Stimulated activated CD4-positive, alpha-beta T cell treated with anti-CD3 and anti-CD28 coated beads, Interleukin-4, amount 100 ng/mL, for 48 hours (primary cell): ENCODE measurements at places on chromosomes 13 and 19.

- no peak for DNase-seq
Measured at GRCh38 chr19:13633109-13633508, 126.8 kb upstream of the CACNA1A start.

GRCh38 chr13:46782691-46783090, 14.3 kb downstream of the ESD start:
- DNase-seq: no peak

DNA sequence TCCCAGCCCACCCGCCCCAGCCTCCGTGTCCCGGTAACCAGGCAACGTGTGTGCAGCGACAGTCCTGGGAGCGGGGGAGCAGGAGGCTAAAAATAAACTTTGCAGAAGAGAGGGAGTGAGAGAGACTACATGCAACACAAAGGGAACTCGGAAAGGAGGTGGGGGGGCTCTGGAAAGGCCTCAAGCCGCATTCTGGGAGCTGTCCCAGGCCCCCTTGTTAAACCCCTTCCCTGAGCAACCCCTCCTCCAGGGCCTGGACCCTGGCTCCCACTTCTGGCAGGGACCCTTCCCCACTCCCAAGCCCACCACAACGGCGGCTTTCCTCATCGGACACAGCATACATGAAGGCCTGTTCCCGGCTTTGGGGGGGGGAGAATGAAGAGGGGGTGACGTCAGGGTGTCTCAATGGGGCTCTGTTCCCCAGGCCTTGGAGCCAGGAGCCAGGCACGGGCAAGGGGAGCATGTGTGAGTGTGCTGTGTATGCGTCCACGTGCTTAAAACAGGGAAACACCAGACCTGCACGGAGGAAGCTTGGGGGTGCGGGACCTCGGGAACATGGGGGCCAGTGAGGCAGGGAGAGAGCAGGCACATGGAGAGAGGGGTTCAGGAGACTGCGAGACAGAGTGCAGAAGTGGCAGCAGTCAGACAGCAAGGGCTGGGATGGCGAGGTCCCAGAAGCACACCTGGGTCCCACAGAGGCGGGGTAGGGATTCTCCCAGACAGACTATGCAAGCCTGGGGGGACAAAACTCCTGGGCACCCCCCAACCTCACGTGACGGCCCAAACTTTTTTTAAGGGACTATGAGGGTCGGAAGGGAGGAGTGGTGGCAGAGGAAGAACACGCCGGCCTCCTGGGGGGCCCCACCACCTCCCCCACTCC, 2.3 kb downstream of the ERF start:
- DNase-seq: no peak

GRCh38 chr19:8458380-8458779, 13.6 kb downstream of the HNRNPM start:
- no peak for DNase-seq

DNA sequence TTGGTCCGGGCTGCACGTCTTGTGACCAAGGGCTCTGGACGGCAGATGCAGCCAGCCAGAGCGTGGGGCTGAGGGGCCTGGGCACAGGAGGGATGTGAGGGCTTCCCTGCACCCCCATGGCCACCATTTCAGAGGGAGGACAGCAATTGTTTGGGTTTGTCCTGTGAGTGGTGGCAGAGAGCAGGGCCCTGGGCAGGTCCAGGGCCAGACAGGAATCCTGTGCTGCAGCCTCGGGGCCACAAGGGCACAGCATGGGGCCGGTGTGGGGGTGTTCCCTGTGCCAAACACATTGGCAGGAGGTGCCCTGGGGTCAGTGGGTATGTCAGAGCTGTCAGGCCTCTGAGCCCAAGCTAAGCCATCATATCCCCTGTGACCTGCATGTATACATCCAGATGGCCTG, 32.2 kb downstream of the WTIP start:
- no peak for DNase-seq

DNA sequence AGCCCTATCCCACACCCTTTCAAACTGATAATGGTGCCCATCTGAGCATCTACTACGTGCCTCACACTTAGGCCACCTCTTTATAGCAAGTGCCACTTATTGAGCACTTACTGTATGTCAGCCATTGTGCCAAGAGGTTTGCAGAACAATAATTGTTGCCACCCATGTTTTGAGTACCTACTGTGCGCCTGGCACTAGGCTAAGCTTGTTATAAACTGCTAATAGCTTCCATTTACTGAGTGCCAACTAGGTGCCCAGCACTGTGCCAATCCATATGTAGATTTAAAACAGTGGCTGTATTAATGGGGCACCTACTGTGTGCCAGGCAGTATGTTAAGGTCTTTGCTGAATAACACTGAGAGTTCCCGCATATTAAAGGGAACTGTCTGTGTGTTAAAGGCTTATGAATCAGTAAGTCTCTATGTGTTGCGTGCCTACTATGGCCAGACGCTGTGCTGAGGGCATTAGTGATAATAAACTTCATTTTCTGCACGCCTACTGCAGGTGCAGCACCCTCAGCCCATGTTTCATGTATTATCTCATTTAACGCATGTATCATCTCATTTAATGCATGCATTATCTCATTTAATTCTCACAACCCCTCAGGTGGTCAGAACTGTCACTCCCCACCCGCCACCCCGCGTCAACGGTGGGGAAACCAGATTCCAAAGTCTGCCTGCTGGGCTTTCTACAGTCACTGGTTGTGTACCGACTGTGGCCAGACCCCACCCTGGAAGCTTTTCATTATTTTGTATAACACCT, 105.0 kb downstream of the PTPRS start:
- no peak for DNase-seq

DNA sequence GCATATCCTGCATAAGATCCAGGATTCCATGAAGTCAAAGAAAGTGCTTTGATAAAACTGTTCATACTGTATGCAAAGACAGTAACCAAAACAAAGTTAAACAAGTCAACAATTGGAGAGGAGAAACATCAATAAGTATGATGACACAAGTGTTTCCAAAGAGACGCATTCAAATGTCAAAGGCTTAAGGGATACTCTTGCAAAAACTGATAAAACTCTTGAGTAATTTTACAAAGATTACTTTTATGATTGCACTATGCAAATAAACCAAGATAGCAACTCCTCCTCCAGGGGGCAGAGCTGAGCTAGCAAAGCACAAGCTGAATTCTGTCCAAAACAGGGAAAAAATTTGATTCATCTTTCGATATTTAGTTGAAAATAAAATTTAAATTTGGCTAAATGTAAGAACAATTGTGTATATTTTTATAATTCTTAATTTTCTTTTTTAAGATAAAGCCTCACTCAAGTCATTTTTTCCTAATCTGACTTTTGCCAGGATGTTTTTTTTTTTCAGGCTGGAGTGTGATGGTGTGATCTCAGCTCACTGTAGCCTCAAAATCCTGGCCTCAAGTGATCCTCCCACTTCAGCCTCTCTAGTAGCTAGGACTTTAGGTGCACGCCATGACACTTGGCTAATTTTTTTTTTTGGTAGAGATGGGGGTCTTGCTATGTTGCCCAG, 84.0 kb downstream of the MZT1 start:
- DNase-seq: peak; percentile 65

GRCh38 chr19:36266375-36266961, 51.6 kb downstream of the ZNF146 start:
- DNase-seq: no peak

- no peak for DNase-seq
Measured at GRCh38 chr19:28966737-28967399, 246.1 kb downstream of the UQCRFS1 start.

DNA sequence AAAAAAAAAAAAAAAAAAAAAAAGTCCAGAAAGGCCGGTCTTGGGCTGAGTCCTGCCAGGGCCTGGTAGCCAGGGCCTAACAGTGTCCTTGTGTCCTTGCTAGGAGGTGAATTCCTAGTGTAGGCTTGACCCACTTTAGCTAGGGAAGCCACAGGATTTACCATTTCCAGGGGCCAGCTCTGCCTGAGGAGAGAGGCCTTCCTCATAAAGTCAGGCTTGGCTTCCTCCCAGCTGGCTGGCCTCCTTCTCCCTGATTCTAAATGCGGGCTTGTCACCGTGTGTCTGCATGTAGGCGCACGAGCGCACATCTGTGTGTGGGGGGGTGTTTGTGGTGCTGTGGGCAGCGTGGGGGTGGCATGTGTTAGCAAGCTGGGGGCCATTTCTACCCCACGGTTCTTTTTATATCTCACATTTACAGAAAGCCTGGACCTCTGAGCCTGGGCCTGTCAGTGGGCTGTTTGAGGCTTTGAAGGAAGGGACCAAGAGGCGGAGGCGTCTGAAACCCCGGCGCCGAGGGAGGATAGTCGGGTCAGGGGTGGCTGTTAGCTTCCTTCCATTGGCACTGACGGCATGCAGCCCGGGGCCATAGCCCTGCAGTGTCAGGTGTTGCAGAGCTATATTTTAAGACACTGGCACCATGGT, 31.7 kb downstream of the IER2 start:
- DNase-seq: no peak

DNA sequence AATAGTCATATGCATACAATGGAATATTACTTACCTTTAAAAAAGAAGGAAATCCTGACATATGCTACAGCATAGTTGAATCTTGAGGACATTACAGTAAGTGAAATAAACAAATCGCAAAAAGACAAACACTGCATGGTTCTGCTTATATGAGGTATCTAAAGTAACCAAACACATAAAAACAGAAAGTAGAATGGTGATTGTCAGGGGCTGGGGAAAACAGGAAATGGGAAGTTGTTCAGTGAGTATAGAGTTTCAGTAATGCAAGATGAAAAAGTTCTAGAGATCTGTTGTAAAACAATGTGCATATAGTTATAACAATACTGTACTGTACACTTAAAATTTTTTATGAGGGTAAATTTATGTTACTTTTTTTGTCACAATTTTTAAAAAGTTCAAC, 219.4 kb downstream of the KLF5 start:
- DNase-seq: no peak

DNA sequence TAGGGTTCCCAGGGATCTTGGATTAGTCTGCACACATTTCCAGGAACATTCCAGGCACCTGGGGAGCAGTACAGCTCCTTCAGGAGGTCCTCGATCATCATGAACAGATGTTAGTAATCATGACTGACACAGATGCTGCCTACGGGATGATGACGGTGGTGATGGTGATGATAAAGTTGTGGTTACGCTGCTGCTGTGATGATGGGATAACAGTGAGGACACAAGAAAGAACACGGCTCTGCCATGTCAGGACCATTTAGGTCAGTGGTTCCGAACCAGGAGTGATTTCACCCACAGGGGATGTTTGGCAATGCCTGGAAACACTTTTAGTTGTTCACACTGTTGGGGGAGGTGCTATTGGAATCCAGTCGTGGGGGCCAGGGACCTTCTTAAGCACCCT, 1193.0 kb downstream of the UQCRFS1 start:
- DNase-seq: no peak

DNA sequence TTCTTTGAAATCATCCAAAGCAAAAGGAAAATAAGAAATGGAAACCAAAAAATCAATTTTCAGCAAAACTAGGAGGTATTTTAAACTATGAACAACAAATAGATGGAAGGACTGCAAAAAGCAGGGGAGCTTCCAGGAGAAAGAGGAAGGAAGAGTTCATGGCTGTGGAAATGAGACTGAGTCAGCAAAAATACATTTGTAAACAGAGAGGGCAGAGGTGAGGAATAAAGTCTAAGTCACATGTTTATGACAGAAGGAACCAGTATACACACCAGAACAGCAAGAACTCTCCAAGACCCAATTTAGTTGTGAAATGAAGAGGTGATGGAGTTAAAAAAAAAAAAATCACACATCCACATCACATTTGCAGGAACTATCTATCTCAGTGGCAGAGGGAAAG, 69.6 kb downstream of the RNASEH2B start:
- DNase-seq: no peak

DNA sequence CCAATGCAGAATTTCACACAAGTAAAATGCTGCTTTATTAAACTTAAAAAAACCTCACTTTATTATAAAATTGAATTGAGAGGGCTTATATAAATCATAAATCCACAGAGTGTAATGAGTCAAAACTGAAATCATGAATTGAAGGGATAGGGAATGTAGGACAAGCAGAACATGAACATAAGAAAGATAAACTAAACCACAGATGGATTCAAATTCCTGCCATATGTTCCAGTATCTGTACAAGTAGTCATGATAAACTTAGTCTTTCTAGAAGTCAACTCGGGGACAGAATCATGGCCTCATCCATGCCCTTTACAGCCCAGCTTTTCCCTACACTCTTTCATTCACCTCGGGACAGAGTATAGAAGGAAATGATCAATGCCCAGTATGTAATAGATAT, 16.6 kb downstream of the LMO7 start:
- DNase-seq: no peak

GRCh38 chr19:1028062-1028926, 1.9 kb downstream of the CNN2 start:
- DNase-seq: no peak

GRCh38 chr13:99806671-99807070, 164.9 kb downstream of the ZIC5 start:
- DNase-seq: no peak

GRCh38 chr13:65881561-65882155, 1348.5 kb downstream of the PCDH9 start:
- no peak for DNase-seq

GRCh38 chr13:102718746-102719145, 23.9 kb upstream of the METTL21C start:
- DNase-seq: no peak

DNA sequence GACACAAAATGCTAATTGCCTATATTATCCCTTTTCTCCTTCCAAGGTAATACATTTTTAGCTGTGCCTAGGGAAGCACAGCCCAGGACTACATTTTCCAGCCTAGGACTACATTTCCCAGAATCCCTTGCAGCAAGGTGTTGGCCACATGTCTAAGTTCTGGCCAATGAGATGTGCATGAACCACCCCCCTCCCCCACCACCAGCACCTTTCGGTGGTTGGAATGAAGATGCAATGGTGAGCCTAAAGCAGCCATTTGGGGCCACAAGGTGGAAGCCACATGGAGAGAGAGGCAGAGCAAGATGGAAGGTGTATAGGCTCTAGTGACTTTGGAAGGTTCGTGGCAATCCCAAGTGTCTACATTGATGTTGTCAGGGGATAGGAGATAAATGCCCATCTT, 16.2 kb downstream of the UNC13A start:
- peak; percentile 28 for DNase-seq

- no peak for DNase-seq
Measured at GRCh38 chr13:91056746-91057145, 290.7 kb upstream of the MIR17HG start.

DNA sequence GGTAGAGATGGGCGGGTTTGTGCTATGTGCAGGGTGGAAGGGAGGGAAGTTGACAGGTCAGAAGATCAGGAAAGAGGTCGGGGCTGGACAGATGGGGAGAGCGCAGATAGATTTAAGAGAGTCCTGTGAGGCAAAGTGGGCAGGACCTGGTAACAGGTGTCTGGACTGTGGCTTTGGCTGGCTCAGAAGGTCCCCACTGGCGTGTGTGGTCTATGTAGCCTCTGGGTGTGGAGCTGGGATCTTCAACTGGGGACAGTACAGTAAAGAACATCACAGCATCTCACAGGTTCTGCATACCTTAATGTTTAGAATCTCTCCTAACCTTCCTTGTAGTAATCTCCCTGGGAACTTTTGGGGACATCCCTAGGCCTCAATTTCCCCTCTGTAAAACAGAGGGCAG, 17.7 kb downstream of the CKM start:
- no peak for DNase-seq

- DNase-seq: peak; percentile 9
Measured at GRCh38 chr19:36528921-36529518, 949 bp upstream of the ZNF260 start.

GRCh38 chr13:36428086-36428485, 4.2 kb upstream of the CCNA1 start:
- DNase-seq: no peak
